GM20000 (cell line): ENCODE measurements at places on chromosomes 6 and 20.
A peak's percentile ranks its signal among the peaks of the same experiment; 100 is the strongest.

- no peak for DNase-seq
Observed at GRCh38 chr20:9300080-9300479, 214.3 kb upstream of the LAMP5 start.

DNA sequence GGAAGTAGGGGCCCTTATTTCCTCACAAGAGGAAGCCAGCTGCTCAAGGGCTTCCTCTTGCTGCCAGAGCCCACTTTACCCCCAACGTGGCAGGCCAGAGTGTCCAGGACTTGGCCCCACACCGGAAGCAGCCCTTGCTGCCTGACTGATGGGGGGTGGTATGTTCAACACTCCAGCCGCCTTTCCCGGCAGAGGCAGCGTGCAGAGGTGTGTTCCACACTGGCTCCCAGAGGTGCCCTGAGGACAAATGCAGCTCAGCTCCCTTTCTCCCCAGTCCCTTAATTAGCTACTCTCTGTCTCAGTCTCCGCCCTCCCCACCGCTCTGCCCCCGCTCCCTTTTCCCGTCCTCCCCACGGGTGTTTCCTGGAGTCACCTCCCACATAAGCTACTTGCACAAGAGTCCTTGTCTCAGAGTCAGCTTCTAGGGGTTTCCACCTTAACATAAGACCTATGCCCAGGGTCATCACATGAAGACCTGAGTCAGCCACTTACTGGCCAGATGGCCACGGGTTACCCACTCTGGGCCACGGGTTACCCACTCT, 61.7 kb upstream of the SHLD1 start:
- DNase-seq: no peak

DNA sequence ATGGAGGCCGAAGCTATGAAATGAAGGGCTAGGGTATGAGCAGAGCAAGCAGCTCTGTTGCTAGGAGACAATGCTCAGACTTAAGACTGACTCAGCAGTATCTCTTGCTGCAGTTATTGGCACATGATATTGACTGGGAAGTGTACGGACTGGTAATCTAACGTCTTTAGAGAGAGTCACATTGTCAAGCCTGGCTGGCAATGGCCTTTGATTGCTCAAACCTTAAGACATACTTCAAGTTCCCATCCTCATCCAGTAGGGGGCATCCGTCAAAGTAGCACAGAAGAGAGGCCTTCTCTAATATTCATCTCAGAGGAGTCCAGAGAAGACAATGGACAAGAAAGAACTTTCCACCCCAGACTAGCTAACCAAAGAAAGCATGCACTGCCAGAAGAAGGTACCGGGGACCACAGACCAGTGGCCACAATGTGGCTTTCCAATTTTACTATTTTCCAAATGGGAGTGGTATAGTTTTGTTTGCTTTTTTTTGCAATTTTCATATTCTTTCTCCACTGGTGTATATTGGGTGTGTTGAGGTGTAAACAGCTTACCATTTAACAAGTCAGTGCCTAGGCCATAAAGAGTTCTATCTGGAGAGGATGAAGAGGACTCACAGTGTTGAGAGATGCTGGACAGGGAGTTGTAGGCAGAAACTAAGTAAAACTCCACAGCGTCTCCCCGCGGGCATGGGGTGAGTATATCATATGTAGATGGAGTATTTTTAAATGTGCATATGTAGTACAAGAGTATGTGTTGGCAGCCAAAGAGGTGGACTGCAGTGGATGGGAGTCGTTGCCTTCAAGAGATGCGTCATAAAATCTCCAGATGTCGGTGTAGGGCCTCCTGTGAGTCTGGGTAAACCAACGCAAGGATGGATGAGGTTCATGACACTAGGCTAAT, 36.7 kb downstream of the LRFN2 start:
- peak; percentile 47 for DNase-seq

DNA sequence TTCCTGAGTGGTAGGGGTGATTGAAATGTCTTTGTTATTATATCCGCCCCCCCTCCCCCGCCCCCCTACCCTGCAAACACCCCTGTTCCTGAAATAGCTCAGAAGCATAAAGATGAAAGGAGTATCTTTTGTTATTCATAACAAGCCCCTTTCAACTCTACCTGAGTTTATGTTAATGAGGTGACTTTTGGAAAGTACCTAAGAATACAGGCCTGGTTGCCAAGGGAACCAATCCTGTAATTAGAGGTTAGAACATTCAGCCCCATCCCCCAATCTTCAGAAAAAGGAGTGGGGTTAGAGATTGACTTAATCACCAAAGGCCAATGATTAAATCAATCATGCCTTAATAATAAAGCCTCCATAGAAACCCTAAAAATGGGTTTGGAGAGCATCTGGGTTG, 979.2 kb upstream of the GJE1 start:
- no peak for DNase-seq

- no peak for DNase-seq
Observed at GRCh38 chr6:3875486-3875885, 26.3 kb downstream of the FAM50B start.

DNA sequence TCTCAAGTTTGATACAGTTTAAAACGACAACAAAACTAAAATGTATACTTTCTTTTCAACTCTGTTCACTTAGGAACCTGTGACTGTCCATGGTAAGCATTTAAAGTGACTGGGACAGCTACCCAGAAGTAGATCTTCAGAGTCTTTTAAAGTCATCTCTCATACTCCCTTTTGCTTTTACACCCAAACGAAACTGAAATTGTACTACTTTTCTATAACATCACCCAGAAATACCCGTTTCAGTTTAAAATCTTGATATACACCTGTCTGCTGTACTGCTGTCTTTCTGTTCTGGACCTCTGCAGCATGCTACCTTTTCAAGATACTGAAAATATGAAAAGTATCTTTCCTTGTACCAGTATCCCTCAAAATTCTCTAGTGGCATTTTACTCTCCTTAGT, 170.4 kb upstream of the THEMIS start:
- no peak for DNase-seq

DNA sequence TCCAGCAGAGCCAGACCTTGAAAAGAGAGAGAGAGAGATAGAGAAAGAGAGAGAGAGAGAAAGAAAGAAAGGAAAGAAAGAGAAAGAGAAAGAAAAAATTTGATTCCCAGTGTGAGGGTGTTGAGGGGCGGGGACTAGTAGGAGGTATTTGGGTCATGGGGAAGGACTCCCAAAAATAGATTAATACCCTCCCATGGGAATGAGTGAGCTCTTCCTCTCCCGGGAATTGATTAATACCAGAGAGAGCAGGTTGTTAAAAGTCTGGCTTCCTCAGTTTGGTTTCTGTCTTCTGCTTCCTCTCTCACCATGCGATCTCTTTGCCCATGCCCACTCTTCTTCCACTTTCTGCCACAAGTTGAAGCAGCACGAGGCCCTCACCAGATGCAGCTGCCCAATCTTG, 28.8 kb upstream of the CFAP206 start:
- DNase-seq: no peak

GRCh38 chr6:108114841-108115597, 40.5 kb upstream of the OSTM1 start:
- DNase-seq: no peak

DNA sequence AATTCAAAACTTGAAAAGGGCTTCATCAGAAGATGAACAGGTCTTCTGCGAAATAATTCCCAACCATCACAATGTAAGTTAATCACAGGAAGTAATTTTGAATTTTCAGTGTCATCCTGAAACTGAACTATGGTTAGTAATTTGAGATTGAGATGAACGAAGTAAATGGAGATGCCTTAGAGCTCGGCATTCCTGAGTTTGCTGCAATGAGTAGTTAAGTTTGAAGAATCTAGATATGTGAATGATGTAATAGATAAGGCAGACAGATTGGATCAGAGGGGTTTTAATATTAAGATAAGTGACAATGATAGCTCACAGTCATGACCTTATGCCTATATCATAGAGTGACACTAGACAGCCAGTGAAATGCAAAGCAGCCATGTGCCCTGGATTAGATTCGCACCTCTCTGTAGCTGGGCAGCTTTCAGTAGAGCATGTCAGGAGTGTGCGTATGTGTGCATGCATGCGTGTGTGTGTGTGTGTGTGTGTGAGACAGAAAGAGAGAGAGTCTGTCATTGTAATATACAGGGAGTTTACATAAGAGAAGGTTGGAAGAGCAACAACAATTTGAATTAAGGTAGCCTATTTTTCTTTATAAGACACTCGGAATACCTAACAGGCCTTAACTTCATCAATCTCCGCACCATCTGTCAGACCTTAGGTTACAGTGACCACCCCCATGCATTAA, 233.0 kb downstream of the GMPR start:
- no peak for DNase-seq

DNA sequence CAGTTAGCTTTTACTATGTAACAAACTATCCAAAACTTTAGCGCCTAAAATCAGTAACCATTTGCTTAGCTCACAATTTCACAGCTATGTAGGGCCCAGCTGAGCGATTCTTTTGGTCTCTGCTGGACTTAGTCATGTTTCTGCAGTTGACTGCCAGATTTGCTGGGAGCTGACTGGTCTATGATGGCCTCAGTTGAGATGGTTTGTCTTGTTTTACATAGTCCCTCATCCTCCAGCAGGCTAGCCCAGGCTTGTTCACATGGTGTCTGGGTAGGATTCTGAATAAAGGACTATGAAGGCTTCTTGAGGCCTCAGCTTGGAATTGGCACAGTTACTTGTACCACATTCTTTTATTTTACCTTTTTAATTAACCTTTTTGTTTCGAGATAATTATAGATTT, 247.8 kb upstream of the CHD6 start:
- DNase-seq: no peak

DNA sequence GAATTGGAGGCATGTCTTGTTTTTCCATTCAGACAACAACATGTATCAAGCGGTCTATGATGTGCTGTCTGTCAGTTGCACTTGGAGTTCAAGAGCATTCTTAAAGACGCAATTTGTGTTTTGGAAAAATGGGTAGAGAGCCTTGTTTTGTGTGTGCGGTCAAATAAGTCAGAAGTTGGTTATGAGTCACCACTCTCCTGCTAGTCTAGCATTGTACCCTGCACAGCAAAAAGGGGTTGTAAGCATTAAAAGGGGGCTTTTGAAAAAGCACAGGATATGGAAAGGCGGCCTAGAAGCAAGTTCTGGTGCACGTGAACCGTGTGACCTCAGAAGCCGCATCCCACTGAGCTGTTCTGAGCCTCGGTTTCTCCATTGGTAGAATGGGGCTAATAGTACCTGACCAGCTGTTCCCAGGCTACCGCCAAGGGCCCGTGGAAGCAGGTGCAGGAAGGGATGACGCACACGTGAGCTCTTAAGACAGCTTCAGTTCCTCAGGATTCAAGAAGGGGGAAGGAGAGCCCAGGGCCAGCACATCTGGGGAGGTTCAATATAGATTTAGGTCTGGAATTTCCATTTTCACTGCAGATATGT, 61.6 kb upstream of the SNX9 start:
- DNase-seq: peak; percentile 32

GRCh38 chr20:50930139-50930975, 880 bp downstream of the ADNP start:
- no peak for DNase-seq
